ENCODE measurements at places on chromosomes 4 and X.

DNA sequence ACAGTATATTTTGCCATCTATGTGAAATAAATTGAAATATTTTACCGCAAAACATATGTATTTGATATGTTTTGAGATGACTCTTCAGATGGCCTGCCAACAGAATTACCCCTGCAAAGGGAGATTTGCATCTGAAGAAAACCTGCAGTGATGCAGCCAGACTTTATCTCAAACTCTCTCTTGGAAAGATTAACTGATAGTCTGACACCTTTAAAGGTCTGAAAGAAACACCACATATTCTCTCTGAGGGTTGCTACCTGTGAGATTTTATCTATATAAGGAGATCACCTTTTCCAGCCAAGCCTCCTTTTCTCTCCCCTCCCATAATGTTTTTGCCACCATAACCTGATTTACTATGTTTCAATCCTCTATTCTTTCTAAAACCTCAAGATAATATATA, 1106.3 kb upstream of the IGFBP7 start:
- no peak for DNase-seq

DNA sequence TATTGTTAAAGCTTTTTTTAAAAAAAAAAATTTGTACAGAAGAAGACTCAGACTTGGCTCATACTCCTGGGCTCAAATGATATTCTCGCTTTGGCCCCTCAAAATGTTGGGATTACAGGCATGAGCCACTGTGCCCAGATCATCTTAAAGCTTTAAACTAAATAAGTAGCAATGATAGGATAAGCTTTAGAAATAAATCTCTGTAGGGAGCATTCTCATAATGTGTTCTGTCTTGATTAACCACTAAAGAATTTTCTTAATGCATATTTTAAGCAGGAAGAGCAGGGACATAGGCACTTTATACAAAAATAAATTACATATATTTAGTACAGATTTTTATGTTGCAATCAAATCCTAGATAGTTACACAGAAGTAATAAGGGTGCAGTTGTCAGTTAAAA, 667.2 kb downstream of the GRID2 start:
- no peak for DNase-seq

DNA sequence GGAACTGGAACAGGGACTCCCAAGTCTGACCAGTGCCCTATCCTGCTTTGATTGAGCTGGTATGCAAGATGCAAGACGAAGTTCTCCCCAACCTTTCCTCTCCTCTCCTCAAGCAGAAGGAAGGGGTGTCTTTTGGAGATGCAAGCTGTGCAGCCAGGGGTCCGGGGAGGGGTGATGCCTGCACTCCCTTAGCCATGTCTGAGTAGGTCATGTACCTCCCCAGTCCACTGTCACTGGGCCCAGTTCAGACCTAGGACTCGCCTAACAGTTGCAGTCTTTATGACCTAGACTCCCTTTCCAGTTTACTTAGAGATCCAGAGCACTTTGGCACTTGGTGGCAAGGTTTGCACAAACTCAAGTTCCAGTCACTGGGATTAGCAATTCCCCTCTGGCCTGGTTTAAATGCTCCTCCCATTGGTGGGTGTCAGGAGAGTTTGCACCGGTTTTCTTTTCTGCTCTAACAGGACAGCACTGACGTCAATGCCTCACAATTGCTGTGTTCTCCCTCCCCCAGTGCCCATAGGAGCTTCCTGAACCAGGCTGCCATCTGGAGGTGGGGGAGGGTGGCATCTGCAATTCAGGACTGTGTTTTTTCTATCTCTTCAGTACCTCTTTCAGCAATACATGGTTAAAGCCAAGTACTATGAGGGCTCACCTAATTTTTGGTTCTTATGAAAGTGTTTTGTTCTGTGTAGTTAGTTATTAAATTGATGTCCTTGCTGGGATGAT, 782.2 kb downstream of the ARAP2 start:
- DNase-seq = no peak

DNA sequence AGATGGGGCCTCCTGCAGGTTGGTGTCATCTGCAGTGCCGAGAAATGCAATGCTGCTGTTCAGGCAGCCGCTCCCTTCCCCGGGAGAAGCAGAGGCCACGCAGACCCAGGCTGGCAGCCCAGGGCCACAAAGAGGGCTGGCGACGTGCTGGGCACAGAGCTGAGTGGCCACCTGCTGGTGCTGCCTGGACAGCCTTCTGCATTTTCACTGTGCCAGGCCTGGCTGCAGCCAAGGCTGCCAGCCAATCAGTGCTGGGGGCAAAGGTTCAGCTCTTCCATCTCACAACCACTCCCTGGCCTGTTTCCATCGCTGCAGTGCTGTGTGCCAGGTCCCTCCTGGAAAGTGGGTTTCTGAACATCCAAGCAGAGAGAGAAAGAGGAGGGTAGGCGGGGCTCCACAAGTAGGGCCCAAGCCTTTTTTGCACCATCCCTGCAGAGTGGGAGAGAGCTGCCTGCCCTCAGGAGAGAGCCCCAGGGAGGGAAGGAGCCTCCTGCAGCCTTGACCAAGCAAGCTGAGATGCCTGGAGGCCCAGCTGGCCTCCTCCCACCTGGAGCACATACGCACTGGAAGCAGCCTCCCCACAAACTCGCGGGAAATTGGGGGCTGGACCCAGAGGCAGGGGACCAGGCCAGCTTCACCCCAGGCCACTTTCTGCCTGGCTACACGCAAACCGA, 20.1 kb downstream of the ADRA2C start:
- no peak for DNase-seq

- DNase-seq = no peak
These were observed 42.0 kb downstream of the ANXA5 start for GRCh38 chr4:121654738-121655137.

DNA sequence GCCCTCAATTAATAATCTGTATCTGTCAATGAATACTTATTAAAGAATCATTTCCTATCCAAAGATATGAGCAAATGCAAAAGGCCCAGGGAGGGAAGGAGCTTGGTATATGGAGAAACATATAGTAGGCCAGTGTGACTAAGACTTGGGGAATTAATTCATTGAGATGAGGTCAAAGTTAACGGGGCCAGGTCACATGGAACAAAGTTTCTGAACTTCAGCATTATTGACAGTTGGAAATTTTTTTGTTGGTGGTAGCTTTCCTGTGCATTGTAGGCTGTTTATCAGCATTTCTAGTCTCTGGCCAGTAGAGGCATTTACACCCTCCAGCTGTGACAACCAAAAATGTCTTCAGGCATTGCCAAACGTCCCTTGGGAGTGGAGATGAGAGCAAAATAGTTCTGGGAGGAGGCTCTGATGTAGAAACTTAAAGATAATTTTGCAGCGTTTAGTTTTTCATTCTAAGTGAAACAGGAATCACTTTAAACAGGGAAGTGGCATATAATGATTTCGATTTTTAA, 202.0 kb downstream of the SLC4A4 start:
- DNase-seq = no peak

GRCh38 chr4:173181848-173182247, 13.2 kb downstream of the GALNT7 start:
- no peak for DNase-seq

- no peak for DNase-seq
These were observed 114.5 kb downstream of the SLC10A7 start for GRCh38 chr4:146407257-146407656.

- DNase-seq = no peak
These were observed 7.9 kb downstream of the FAM200B start for GRCh38 chr4:15689540-15689939.

GRCh38 chr4:143406523-143406922, 69.8 kb downstream of the GAB1 start:
- no peak for DNase-seq

- DNase-seq = no peak
These were observed 528.9 kb upstream of the ARX start for GRCh38 chrX:25544641-25545040.

DNA sequence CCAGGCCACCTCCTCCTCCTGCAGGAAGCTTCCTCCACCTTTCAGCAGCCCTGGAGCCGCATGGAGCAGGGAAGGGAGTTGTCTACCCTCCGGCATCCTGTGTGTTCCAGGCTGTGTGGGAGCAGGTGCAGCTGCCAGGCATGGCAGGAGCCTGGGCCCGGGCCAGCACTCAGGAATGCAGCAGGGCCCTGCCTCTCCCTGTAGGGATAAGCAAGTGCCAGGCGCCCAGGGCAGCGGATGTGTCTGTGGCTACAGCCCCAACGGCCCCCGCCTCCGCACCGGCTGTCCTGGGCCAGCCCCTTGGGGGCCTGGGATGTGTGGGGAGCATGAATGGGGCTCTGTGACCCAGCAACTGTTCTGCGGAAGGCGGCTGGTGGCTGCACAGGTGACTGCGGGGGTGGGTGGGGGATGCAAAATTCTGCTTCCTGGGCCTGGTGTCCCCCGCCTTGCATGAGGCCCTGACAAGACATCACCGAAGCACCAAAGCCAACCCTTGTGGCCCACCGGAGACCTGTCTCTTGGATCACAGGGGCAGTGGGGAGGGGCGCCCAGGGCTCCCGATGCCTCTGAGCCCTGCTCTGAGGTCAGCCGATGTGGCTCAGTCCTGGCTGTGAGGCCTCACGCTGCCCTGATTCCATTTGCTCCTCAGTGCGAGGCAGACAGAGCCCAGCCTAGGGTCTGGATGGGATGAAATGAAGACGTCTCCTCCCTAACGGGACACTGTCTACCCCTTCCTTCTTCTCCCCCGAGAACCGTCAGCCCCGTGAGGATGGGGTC, 1.4 kb upstream of the DOK7 start:
- no peak for DNase-seq

GRCh38 chrX:57674861-57675260, 5.2 kb downstream of the NLRP2B start:
- no peak for DNase-seq

DNA sequence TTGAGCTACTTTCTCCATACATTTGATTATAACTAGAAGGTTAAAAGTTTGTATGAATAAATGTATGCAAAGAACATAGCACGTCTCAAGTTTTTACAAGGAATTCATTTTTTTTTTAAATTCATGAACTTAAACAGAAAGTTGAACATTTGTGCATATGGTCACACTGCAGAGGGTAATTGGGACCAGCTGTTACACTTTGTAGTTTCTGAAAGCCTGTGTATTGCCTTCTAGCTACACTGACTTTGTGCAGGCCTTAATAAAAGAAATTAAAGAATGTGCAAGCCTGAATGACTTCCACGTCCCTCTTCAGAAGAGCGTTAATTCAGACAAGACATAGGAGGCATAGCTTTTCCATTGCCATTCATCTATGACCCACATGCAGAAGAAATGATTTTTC, 153.1 kb upstream of the PCDH18 start:
- peak; percentile 13 for DNase-seq

GRCh38 chr4:163343604-163344146, at the start of gene NPY5R:
TSS of gene NPY5R (plus strand) at chr4:163343892. CDS start at chr4:163350274, 6,382 bp downstream.
- DNase-seq = no peak
